DMS 273 treated with DMSO at 0.1 percent for 48 hours (cell line): ENCODE measurements at places on chromosomes 13 and 19.

DNA sequence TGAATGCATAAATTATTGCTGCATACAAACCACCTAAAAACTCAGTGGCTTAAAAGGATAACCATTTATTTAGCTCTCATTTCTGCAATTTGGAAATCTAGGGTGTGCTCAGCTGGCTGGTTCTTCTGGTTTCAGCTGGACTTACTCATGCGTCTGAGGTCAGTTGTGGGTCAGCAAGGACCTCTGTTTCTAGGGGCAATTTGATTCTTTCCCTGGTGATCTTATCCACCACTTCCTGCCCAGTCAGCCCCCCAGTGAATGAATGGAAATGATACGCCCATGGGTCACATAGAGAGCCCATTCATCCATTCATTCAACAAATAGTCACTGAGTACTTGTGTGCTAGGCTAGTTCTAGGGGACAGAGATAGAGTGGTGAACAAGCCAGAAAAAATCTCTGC, 9.9 kb downstream of the FXYD5 start:
- no peak for DNase-seq

GRCh38 chr19:51799774-51800472, 5.0 kb downstream of the FPR3 start:
- no peak for DNase-seq

- DNase-seq, result no peak
Measured at GRCh38 chr19:5103061-5103701, 134.3 kb downstream of the KDM4B start.

DNA sequence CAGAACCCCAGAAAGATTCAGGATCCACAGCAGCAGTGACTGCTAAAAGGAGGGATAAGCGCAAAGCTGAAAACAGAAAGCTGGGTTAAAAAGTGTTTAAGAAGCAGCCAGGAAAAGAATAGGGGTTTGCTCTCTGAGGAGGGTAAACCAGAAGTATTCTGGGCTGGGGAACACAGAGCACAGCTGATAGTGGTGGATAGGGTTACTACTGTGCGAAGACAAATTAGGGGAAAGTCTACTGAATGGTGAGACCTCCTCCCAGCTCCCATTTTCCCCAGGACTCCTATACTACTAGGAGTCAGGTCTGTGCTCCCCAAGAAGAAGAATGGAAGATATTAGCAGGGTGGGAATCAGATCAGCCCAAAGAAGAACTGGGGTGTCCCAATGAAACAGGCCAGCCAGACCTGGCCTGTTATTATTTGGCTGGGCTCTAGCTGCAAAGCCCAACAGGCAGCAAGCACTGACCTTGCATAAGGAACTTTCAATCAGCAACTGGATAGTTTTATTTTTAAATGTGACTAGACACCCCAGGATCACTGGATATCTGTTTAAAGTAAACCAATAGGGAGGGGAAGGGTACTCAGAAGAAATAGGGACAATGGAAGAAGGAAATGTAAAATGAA, 43.5 kb upstream of the SERTM1 start:
- DNase-seq, result no peak

DNA sequence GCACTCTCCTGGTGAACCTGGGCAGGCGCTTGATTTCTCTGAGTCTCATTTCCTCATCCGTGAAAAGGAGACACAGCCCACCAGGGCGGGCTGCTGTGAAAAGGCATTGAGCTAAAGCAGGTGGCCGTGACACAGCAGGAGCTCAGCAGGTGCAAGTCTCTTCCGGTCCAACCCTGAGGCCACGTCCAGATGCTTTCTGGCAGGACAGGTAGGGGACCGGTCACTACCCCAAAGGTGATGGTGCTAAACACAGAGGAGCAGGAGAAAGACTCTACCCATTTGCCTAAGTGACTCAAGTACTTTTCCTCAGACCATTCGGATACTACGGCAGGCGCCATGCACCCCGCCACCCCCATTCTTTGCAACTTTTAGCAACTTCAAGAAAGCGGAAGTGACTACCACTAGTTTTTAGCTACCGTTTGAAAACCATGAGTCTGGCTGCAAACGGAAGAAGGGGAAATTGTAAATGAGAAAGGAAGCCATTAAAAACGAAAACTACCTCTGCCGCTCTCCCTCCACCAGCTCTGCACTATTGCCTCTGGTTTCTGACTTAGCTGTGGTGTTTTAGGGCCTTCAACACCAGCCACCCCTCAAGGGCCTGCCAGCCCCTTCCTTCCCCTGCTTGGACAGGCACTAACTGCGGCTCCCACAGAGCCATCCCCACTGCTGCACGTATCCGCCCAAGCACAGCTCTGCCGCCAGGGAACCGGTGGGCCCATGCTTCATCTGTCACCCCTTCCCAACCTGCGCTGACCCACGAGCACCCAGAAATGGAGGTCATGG, 4.8 kb downstream of the PPP6R1 start:
- DNase-seq, result no peak

GRCh38 chr13:80630685-80631121, 289.8 kb upstream of the SPRY2 start:
- no peak for DNase-seq

DNA sequence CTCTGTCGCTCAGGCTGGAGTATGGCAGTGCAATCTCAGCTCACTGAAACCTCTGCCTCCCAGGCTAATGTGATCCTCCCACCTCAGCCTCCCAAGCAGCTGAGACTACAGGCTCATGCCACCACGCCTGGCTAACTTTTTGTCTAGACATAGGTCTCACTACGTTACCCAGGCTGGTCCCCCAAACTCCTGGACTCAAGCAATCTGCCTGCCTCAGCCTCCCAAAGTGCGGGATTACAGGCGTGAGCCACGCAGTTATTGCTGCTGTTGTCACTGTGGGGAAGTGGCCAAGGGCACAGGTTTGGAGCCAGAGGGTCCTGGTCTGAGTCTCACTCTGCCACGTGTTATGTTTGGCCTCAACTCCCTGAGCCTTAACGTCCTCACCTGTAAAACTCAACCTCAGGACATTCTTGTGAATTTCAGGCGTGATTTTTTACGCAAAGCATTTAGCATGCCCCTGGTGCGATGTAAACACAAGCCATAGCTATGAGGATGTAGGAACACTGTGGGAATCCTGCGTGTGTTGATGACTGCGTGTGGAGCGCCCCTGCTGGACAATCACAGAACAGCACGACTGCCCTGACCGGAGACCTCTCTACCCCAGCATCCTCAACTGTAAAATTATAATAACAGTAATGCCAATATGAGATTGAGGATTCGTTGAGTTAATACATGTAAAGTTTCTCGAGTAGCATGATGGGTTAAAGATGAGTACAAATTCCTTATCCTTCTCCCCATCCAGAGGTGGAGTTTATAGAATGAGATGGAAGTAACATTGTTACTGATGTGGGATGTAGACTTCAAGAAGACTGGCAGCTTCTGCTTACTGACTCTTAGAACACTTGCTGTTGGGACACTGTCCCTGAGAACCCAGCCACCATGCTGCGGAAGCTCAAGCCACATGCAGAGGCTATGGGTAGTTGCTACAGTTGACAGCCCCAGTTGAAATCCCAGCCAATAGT, 41.8 kb upstream of the PNMA8B start:
- no peak for DNase-seq

GRCh38 chr19:10207026-10207425, 12.3 kb upstream of the DNMT1 start:
- DNase-seq, result no peak

- no peak for DNase-seq
Measured at GRCh38 chr19:51122112-51122981, 2.4 kb upstream of the SIGLEC9 start.

DNA sequence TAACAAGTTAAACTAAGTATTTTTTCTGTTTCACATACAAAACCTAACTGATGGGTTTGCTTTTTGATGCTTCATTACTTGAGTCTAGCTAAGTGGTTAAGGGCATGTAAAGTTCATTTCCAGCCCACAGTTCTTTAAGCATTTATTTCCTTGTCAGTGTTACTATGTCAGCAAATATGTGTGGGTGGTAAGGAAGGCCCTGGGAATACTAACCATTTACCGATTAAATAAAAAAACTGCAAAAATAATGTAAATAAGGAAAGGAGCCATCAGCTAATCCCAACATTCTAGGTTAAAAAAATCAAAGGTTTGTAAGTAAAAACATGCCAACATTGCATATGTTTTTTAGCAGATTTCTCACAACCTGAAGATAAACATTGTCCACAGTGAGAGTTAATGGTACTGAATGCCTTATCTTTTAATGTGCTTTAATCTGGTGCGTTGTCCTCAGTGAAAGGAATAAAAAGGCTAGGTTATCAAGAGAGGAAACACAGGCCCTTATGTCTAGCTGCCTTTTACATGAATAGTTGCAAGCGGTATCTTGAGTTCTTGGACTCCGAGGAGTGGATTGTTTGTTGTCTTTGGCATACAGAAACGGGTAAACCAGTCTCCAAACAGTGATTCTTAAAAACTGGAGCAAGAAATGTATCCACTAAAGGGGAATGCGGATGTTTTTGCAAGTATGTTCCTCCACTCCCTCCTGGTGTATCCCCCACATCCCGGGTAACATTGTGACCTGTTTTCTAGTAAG, 949.6 kb upstream of the SLC10A2 start:
- no peak for DNase-seq

GRCh38 chr13:93326234-93326811, 99.7 kb downstream of the GPC6 start:
- DNase-seq, result no peak

- DNase-seq, result no peak
Measured at GRCh38 chr19:11460207-11460606, 20.6 kb downstream of the ELAVL3 start.

GRCh38 chr13:30340331-30341250, 33.2 kb upstream of the KATNAL1 start:
- DNase-seq, result no peak

GRCh38 chr19:56927791-56928207, 87.3 kb upstream of the PEG3 start:
- DNase-seq, result no peak

- no peak for DNase-seq
Measured at GRCh38 chr13:64429691-64430090, 2800.4 kb downstream of the PCDH9 start.
